ENCODE measurements at places on chromosomes 2 and 18.

GRCh38 chr2:27916293-27916995 is 25.9 kb downstream of the BABAM2 start:
- no peak for DNase-seq

DNA sequence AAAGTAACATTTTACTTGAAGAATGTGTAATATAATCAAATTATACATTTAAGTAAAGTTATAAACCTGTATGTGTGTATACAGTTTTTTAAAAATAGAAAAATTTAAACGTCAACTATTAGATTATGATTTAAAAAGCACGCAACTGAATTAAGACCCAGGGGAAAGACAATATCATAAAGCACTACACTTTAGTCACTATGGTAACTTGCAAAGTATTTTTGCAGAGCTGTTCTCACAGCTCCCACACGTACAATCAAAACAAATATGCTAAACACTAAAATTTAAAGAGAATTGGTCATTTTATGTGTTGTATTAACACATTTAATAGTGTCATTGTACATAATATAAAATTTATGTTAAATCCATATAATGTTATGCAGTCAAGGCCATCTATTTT is 59.7 kb downstream of the FTCDNL1 start:
- no peak for DNase-seq

DNA sequence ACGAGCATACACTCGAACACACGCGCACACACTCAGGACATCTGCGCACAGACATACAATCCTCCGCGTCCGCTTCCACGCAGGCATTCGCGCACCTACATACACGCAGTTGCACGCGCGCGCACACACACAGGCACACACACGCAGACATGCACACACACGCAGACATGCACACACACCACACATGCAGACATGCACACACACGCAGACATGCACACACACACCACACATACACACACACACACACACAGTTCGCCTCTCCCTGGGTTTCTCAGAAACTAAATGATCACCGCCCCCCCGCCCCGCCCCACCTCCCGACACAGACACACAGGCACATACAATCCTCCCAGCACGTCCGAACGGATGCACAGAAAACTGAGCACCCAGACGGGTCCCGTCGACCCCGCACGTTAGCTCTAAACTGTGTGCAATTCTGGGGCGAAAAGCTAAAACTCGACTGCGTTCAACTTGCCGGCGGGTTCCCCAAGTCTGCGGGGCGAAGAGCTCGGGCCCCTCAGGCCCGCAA is 1.0 kb downstream of the EPHA4 start:
- DNase-seq, result no peak

DNA sequence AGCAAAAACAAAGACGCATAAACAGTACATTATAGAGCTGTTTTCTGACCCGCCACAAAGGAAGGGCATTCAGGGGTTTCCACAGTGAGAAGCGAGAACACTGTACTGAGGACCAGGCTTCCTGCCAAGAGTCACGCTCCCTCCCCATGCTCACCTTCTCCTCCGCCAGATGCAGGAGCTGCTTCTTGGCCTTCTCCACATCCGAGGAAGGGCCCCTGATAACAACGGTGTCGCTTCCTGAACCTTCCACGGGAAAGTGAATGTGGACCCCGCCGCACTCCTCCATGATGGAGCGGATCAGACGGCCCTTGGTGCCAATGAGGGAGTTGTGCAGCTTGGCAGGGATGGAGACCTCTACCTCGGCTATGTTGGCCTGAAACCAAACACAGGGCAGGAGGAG is 53.8 kb downstream of the ANO7 start:
- no peak for DNase-seq

DNA sequence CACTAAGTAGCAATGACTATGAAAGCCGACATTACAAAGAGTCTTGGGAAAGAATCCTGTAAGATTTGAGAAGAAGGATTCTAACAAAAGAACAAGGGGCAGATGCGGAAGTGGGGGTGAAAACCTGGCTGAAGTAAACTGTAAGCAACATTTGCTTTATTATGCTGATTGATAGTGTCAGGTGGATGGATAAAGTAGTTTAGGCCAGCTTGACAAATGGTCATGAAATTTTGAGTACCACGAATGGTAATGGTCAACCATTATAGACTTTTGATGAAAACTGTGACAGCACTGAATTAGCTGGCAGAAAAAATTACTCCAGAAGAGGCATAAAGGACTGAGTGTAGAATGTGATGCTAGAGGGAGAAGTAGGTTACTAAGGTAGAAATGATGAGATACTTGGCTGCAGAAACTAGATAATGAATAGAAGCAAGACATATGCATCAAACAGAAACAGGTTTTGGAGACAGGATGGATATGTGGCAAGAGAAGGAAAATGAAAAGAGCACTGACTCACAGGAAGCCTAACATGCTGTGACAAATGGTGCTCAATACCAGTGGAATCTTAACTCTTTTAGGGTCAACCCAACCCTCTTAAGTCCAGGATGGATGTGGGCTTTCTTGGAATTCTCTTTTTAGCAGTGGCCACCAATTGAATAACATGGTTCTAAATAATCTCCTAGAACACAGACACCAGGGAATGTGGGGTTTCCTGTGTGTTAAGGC is 6.8 kb downstream of the THUMPD2 start:
- DNase-seq, result no peak

- DNase-seq, result no peak
Measured at GRCh38 chr2:138087751-138088593, 123.7 kb downstream of the HNMT start.

- DNase-seq, result no peak
Measured at GRCh38 chr18:47050468-47050867, 15.0 kb upstream of the ELOA2 start.

GRCh38 chr2:101403745-101404144 is 16.4 kb upstream of the CREG2 start:
- no peak for DNase-seq

DNA sequence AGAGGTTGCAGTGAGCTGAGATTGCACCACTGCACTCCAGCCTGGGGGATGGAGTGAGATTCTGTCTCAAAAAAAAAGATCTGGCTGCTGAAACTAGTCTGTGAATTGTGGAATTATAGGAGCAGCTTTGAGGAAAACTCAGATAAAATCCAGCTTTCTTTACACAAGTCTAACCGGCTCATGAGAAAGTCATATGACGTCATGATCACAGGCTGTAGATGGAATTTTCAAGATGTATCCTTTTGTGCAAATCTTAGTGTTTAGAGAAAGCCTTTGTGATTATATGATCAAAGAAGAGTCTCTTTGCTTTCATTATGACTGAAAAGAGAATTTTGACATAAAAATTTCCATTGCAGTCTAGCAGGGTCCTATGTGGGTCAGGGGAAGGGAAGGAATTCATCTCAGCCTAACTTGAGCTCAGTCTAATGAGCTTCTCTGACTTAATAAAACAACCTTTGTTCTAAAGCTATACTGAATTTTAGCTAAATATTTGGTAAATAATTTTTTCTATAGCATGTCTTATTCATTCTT is 90.2 kb upstream of the NCK2 start:
- DNase-seq, result no peak

DNA sequence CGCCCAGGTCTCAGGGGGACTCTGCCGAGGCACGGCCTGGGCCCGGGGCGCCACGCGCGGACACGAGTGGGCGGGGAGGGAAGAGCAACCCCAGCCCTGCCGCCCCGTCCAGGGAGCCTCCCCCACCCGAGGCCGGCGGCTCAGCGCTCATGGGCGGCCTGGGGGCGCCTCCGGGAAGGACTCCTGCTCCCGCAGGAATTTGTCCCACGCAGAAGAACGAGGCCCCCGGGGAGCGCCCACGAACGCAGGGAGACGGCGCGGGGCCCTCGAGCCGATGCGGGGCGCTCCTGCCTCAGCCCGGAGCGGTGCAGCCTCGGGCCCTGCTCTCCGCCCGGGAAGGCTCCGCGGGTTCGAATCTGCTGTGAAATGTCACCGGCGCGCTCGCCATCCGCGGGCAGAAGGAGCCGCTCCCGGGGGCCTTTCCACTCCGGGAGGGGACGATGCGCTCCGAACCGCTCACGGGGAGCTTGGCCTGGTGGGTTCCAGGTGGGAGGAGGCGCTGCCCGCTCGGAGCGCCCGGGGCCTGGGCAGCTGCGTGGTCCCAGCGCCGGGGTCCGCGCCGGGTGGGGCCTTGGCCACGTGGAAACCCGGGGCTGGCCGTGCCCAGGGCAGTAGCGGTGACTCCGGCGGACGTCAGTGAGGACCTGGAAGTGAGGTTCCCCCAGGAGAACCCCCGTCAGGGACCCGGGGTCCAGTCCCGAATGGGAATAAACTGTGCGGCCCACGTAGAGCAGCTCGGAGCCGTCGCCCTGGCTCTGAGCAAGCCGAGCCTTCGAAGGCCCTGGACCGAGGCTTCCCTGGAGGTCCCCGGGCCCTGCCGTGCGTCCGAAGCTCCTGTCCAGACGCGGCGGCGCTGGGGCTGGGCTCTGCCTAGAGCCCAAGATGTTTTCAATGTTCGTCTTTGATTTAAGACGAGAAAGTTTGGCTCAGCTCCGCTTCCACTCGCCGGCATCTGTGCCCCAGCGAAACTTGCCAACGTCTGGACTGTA is 41.4 kb upstream of the CTDP1 start:
- no peak for DNase-seq

DNA sequence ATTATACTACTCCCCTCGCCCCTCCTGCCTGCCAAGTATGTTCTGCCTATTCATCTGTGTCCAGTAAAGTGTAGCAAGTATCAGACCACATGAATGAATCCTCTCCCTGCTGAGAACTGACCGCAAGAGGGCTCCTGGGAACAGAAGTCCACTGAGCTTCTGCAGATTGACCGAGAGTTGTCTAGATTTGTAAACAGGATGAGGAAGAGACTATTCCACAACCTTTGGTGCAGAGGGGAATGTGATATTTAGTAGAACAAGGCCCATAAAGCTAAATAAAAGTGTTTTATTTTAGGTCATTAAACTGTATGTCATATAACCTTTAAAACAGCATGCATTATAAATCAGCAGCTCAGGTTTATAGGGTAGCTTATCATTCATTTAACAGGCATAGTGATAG is 377.0 kb downstream of the DCC start:
- DNase-seq, result no peak

DNA sequence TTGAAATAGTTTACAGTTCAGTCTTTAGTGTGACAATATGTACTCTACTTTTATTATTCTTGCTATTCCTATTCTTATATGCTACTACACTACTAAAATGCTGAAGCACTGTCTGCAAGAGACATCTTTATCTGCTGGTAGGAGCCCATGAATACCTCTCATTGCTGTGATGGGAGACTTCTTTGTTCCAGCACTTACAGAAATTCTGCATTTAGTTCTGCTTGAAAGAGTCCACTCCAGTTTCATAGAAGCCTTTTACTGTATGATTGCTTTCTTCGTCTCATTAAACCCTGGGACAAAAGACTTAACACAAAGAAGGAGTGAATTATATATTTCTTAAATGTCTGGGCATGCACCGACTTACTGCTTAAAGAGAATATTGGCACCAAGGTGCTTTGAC is 272.7 kb downstream of the CD226 start:
- DNase-seq, result no peak

GRCh38 chr18:63083555-63083954 is 236.0 kb downstream of the BCL2 start:
- no peak for DNase-seq

DNA sequence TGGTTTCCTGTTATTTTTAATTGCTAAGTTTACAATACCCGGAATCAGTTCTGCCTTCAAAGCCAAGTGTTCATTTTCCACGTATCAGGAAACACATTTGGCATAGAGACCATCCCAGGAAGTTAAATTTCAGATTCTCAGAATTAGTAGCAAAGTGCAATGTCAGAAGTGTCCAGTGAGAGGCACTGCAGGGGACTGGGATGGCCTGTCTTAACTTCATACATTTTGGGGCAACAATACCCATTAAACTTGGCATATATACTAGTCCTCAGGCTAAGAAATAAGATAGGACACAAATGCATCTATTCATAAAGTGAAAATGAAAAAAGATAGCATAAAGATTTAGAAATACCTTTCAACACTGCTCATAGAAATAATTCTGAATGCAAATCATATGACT is 1.5 kb upstream of the IL1RL2 start:
- no peak for DNase-seq

DNA sequence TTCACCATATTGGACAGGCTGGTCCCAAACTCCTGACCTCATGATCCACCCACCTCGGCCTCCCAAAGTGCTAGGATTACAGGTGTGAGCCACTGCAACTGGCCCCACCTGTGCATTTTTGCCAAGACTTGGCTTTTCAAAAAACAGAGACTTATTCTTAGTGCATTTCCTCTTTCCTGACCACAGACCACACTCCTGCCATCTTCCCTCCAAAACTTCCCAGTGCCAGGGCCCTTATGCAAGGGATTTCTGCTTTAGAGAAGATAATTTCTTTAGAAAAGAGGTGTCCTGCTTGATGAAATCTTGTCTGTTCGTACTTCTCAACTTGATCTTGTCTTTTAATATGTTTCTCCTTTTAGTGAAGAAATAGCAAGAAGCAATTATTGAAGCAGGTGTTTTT is 98.8 kb upstream of the ZNF516 start:
- DNase-seq, result no peak

- DNase-seq, result no peak
Measured at GRCh38 chr2:10548626-10549025, 100.5 kb upstream of the ODC1 start.

- DNase-seq, result no peak
Measured at GRCh38 chr2:233221378-233222063, 30.0 kb upstream of the ATG16L1 start.

DNA sequence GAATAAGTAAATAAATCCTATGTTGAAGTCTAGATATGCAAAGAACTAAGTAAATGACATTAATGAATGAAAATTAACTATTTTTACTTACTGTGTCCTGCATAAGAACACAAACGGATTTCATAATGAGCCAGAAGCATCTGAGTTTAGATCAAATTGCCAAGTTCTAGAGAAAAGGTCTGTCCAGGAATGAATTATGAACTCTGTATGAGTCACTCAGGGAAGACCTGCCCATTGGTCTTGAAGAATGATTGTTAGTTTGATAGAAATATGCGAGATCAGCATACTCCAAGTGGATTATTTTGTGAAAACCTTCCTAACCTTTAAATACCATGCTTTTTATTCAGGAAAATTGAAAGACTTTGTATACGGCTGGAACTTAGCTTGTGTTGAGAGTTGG is 189.5 kb downstream of the DOK6 start:
- DNase-seq, result no peak

GRCh38 chr2:32008805-32009515 is 1.8 kb downstream of the MEMO1 start:
- no peak for DNase-seq

- DNase-seq, result no peak
Measured at GRCh38 chr18:54835944-54836343, 7.7 kb downstream of the RAB27B start.

GRCh38 chr2:154537024-154537423 is 161.5 kb upstream of the KCNJ3 start:
- no peak for DNase-seq

DNA sequence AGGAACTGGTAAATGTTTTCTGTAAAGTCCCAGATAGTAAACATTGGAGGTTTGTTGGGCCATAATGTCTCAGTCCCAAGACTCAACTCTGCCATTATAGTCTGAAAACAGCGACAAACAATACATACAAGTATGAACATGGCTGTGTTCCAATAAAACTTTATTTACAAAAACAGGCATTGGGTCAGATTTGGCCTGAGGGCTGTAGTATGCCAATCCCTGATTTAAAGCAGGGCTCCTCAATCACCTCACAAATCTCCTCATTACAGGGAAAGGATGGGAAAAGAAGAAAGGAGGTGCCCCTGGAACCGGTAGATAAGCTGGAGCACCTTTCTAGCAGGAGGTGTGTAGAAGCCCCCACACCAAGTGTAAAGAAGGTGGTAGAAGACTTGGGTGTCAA is 48.9 kb upstream of the UPP2 start:
- no peak for DNase-seq

- DNase-seq, result no peak
Measured at GRCh38 chr2:101111917-101112771, 39.0 kb downstream of the TBC1D8 start.

- no peak for DNase-seq
Measured at GRCh38 chr2:235640926-235641723, 147.3 kb downstream of the AGAP1 start.

Measured in stimulated activated CD8-positive, alpha-beta memory T cell treated with anti-CD3 and anti-CD28 coated beads, Interleukin-2, amount 100 ng/mL, for 1 hour (primary cell).